ENCODE measurements at places on chromosomes 7 and 10.
A peak's percentile ranks its signal among the peaks of the same experiment; 100 is the strongest.

DNA sequence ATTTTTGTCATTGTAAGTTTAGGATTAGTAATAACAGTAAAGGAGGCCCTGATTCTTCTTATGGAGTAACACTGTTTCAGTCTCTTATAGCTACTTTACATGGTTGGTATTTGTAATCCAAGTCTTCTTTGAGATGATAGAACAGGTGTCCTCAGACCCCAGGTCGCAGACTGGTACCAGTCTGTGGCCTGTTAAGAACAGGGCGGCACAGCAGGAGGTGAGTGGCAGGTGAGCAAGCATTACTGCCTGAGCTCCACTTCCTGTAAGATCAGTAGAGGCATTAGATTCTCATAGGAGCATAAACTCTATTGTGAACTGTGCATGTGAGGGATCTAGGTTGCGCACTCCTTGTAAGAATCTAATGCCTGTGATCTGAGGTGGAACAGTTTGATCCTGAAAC lies 77.3 kb downstream of the STK31 start:
- no peak for DNase-seq

DNA sequence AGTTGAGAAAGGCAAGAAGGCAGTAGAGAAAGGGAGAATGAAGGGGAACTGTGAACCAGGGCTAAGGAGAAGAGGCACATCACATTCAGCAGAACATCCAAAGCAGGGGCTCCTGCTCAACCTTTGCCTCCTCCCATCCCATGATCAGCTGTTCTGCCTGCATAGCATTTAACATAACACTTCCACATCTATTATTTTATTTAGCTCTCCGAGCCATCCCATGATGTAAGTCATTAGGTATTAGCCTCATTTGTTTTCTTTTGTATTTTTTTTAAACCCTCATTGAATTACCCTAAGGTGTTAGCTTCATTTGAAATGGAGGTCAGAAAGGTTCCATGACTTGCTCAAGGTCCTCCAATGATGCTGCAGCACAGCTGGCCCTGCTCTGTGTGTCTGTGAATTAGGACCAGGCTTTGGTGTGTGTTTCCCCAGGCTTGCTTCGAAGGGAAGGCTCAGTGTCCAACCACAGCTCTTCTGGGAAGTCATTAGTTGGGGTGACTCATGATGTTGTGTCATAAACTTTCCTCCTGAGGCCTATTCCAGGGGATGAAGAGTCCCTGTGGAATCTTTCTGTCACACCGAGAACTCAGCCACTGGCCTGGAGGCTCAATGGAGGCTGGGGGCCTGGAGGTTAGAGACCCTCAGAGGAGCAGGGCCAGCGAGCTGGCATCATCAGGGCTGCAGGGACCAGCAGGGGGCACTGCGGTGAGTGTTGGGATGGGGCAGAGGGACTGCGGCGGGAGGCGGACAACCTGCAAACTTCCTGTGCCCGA lies 16.5 kb downstream of the NPFFR1 start:
- DNase-seq, result peak; percentile 36

- no peak for DNase-seq
These were observed at the start of gene FAM131B for GRCh38 chr7:143362131-143363015. FAM131B (minus strand) TSS chr7:143362713; CDS start chr7:143362603, 110 bp downstream.

- DNase-seq, result no peak
These were observed 68.1 kb downstream of the PDGFA start for GRCh38 chr7:451255-452225.

DNA sequence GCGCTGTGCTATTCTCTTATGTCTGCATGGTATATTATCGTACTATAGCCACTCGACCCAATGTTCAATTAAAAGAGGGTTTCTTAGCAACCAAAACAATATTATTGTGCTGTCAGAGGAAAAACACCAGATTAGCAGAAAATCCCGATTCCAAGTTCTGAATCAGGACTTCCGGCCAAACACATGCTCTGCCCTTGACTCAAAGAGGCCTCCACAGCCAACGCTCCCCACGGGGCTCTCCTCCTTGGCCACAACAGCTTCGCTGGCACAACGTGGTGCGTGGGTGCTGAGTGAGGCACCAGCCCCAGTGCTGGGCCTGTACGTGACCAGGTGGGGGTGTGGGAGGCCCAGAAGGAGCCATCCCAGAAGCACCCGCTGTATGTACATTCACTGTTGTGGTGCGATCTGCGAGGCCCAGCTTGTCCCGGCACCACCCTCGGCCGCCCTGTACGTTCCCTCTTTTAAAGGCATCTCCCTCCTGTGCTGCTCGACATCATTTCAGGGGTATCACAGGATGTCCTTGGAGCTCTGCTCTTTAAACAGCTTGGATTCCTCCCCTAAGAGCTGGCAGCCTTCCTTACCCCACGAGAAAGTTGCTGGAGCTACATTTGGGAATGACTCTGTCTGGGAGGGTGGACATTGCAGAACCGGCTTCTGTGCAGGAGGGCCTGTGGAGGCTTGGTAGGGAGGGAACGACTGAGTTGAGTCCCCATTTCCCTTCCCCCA lies 736.2 kb downstream of the PARD3 start:
- DNase-seq, result no peak

GRCh38 chr10:91711885-91712680 lies 79.2 kb upstream of the PPP1R3C start:
- no peak for DNase-seq

GRCh38 chr10:12513775-12514673 lies 164.7 kb downstream of the CAMK1D start:
- no peak for DNase-seq

- no peak for DNase-seq
These were observed 347.8 kb downstream of the ELMO1 start for GRCh38 chr7:37100735-37101331.

DNA sequence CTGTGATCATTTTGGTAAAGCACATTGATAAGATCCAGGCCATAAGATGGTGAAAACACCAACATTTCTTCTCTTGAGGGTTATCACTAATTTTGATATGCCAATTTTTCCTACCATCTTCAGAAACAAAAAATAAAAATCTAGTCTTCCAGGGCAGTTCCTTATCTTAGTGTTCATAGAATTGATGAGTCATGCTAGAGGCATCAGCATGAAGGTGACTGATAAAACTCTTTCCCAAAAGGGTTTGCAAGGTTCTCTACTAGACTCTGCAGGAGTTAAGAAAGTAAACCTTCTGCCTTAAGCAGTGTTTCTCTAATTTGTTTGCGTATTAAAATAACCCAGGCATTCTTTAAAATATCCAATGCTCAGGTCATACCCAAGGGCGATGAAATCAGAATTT lies 483.1 kb upstream of the CNTNAP2 start:
- no peak for DNase-seq

DNA sequence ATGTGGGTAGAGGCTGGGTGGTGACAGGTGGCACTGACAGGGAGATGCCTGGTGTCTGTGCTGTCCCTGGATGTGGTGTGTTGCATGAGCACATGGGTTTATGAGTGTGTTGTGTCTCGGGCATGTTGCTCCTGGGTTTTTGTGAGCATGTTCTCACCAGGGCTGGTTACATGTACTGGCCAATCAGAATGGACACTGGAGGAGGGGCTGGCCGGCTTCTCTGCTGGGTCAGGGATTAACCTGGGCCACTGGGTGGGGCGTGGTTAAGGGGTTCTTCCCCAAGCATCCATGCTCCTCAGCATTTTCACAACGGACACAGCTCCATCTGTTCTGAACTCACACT lies 20.8 kb upstream of the VOPP1 start:
- DNase-seq, result no peak

DNA sequence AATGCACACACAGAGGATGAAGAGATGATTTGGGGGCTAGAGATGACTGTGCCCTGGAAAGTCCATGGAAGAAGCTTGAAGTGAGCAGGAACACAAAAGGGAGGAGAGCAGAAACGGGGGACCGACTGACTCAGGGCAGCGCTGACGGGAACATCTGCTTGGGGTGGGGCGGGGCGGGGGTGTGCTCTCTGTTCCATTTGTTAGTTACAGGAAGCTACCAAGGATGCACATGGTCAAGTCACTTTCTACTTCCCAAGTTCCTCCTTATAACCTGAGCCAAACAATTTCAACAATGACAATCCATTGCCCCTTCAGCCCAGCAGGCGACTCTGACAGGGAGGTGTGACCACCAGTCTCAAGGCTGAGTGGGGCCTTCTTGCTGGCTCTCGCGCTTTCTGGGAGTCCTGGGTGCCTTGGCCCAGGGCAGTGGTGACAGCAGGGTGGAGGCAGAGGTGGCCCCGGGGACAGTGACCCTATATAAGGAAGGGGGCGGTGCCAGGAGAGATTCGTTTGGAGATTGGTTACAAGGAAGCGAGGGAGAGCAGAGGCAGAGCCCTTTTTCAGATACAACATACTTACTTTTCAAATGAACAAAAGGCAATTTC lies 39.6 kb downstream of the CLEC2L start:
- DNase-seq, result no peak

GRCh38 chr10:89115876-89116627 lies 91.1 kb downstream of the CH25H start:
- no peak for DNase-seq

- no peak for DNase-seq
These were observed 404.7 kb downstream of the NEBL start for GRCh38 chr10:20492447-20492846.

GRCh38 chr7:121140790-121141189 lies 152.3 kb downstream of the CPED1 start:
- DNase-seq, result no peak

- DNase-seq, result no peak
These were observed 94.4 kb downstream of the AHR start for GRCh38 chr7:17392846-17393245.

DNA sequence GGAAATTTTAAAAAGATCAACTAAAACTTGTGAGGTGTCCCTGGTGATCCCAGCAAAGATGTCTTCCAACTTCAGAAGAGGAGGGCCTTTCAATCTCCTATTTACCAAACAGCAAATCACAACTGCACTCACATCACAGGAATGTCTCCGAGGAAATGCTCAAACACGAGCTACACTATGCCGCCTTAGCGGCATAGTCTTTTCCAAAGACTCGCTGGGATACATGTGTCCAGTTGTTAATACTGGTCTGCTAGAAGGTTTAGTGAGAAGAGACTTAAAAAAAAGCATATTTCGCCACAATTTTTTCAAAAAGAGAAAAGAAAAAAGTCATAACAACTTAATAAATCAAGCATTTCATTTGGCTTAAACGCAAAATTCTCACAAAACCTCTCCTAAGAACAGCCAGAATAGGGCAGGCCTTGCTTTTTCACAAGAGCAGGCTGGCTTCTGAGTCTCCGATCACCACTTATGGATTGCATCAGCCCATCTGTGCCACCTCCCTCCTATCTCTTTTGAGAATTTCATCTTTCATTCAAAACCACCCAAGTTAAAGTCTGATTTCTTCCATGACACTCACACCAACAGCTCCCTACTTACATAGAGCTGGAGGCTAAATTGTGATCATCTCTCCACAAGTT lies 66.1 kb downstream of the GNA12 start:
- no peak for DNase-seq

GRCh38 chr7:11317766-11318165 lies 344.1 kb downstream of the PHF14 start:
- no peak for DNase-seq

DNA sequence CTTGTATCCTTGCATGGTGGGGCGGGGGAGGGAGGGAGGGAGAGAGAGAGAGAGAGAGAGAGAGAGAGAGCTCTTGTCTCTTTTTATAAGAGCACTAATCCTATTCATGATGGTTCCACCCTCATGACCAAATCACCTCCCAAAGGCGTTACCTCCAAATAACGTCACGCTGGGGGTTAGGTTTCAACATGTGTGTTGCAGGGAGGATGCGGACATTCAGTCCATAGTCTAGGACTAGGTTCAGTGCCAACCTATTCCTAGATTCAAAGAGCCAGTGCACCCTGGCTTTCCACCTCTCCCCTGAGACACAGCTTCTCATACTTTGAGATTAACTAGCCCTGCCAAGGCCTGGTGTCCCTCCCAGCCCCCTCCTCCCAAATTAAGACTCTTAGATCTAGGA lies 123.0 kb downstream of the GRK5 start:
- DNase-seq, result no peak

GRCh38 chr7:115216652-115217051 lies 294.8 kb downstream of the MDFIC start:
- no peak for DNase-seq

DNA sequence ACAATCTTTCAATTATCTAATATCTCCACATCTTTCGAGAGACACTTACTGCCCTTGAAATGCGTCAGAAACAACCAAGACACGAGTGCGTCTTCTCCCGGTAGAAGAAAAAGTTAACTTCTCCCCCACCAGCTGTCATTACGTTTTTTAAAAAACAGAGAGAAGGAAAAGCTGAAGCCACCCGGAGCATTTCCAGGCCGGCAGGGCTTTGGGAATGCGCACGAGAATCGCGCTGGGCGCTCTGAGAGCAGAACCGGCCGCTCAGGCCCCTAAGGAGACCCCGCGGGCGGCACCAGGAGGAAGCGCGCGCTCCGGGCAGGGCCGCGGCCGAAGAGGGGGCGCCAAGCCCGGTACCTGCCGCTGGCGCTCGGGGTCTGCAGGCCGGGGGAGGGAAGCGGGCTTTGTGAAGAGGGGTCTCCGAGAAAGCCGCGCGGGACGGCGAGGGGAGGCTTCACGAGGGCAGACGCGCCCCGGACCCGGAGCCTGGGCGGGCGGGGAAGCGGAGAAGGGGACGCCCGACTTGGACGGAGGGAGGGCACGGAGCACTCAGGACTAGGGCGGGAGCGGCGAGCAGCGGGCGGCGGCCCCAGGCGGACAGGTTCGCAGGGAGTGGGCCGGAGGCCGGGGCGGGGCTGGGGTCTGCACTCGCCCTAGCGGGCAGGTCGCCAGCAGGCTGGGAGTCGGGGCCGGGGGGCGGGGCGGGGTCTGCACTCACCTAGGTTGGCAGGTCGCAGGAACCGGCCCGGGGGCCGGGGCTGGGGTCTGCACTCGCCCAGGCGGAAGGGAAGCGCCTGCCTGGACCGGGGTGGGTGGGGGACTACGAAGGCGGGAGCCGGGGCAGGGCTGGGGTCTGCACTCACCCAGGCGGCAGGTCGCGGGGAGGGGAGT lies 932 bp downstream of the ESYT2 start:
- DNase-seq, result no peak

Data from NCI-H460 (cell line).